ENCODE measurements at places on chromosomes 6 and 20.

- DNase-seq = no peak
These were observed 3.6 kb downstream of the ADISSP start for GRCh38 chr20:3763671-3764601.

DNA sequence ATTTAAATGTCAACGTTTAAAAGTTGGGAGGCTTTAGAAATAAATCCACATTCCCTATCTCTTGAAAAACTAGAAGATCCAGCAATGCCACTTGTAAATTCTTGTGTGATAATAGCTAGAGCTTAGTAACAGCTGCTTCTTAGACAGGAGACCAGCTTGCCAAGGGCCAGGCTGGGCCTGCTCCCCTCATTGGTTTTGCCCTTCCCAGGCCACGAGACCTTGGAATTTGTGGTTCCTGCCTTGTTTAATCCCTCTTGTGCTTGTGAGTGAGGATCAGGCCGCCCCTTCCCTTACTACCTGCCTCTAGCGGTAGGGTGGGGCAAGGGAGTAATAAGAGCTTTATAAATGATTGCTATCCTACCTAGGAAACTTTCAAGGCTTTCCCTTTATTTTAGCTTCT is 363.5 kb downstream of the SYNE1 start:
- no peak for DNase-seq

- DNase-seq = no peak
These were observed 5.0 kb downstream of the VSX1 start for GRCh38 chr20:25076731-25077609.

GRCh38 chr6:14450133-14450504 is 332.5 kb downstream of the CD83 start:
- DNase-seq = no peak

- no peak for DNase-seq
These were observed 106.7 kb downstream of the ADGRB3 start for GRCh38 chr6:68741501-68742386.

- DNase-seq = no peak
These were observed 2.0 kb upstream of the PLCG1 start for GRCh38 chr20:41135187-41135887.

DNA sequence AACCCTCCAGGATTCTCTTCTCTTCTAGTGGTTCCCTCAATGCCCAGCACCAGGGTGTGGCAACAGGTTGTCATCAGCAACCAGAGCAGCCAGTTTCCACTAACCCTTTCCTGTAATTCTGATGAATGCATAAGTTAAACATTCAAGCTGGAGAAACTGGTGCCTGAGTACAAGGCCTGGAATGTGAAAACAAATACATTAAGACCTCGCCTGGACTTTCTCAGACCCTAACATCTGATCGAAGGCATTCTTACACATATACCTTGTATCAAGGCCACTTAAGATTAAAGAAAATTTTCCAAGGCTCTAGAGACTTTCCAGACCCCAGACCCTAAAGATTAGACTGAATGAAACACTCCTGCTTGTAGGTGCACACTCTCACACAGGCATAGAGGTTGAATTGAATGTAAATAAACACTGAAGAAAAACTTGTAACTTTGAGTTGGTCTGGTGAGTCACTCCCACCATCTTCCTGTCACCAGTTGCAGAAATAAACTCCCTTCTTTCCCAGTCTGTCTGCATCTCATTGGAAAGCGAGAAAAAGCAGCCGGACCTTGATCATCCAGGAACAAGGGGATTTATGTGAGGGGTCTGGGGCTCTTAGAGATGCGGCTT is 9.0 kb downstream of the LRP11 start:
- no peak for DNase-seq

DNA sequence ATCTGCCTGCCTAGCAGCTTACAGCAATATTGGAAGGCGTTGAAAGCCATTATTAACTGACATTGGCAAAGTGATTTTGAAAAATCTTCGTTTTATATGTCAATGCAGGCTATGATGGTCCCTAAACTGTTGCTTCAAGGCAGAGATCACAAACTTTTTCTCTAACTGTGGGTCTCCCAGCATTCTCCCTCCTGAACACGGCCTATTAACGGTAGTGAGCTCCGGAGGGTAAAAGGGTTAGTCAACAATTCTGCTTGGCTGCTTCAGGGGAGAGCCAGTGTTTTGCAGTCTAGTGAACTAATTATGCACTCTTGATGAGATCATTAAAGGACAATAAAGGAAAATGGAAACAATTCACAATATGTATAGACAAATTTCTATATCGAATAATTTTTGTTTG is 261.8 kb upstream of the QKI start:
- no peak for DNase-seq

- no peak for DNase-seq
These were observed 130.4 kb upstream of the RPS6KA2 start for GRCh38 chr6:166757232-166758135.

DNA sequence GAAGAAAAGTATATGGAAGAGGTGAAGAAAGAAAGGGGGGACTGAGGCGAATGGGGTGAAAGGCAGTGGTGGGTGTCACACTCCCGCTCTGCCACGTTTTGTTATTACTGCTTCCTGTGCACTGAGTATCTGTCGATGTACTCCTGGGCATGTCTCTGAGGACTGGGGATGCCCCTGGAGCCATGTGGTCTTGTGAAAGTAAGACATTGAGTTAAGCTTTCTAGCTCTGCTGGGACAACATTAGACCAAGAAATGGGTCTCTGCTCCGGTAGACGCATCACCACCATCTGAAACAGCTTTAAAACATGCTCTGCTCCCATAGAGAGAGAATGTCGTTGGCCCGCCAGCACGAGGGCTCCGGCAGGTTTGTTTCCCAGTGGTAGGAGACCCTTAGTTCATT is 40.0 kb downstream of the IRF4 start:
- no peak for DNase-seq

- DNase-seq = no peak
These were observed 5.8 kb upstream of the SRXN1 start for GRCh38 chr20:658731-659291.

GRCh38 chr6:149060300-149060984 is 257.1 kb upstream of the TAB2 start:
- DNase-seq = no peak

- no peak for DNase-seq
These were observed 465.2 kb downstream of the MAFB start for GRCh38 chr20:40223810-40224209.

All from caudate nucleus (tissue), 63 donors.